ENCODE measurements at places on chromosomes 4 and X.

DNA sequence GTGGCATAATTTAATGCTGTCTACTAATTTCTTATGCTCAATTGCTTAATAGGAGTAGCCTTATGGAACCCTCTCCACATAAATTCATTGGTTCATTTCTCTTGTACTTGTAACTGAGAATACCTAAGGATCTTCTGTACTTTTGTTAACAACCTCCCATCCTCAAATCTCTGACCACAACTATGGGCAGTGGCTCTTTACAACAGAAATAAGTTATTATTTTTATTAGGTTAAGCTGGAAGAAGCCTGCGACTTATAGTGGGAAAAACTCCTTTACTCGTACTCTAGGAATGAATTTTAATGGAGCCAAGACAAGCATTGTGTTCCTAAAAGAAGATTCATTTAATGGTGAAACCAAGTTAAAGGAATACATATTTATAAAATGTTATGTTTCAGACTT lies 337.1 kb upstream of the CTSO start:
- DNase-seq, result peak; percentile 48

DNA sequence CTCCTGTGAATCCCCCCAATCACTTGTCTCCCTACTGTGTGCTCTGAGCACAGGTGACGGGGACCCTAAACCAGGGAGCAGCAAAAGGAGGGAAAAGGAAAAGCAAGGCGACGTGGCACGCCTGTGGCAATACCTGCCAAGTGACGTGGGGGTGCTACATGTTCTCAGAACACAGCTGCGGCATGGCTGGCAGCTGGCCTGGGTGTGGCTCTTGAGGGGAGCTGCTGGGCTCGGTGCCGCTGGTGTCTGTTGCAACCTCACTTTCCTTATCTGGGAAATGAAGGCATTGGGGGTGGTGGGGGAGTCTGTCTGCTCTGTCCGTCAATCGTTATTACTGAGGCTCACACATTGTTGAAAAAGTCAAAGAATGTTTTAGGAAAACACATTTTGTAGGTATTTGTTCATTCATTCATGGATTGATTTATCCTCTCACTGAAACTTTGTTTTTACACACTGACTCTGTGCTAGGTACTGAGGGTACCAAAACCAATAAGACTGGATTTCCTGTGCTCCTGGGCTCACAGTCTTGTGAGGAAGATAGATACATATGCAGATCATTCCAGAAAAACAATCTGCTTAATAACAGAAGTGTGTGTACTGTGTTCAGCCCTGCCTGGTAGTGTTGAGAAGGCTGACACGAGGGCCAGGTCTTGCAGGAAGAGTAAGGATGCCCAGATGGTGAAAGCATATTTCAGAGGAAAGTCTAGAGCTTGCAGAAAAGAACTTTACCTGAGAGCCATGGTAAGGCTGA lies 217.6 kb downstream of the PTTG2 start:
- no peak for DNase-seq

DNA sequence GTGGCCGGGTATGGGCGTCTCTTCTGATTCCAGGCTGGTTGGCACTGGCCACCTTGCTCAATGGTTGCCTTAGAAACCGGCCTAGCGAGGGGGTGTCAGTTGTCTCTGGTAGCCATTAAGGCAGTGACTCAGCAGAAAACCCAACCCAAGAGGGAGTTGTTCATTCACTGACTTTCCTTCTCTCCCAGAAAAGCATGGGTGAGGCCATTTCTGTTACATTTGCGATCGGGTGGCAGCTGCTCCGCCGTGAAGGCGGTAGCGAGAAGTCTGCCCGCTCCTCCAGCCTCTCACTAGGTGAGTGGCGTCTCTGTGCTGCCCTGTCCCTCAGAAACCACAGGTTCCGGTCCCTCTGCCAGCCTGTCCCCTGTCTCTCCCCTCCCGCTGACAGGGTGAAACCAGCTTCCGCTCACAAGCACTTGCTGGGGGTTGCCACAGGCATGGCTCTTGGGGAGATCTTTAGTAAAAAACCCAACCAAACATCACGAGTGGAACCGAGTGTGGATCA lies 17.4 kb downstream of the IRAK1 start:
- peak; percentile 80 for DNase-seq

GRCh38 chrX:124016825-124017224 lies 55.3 kb downstream of the STAG2 start:
- no peak for DNase-seq

- no peak for DNase-seq
Observed at GRCh38 chr4:75702919-75703411, 21.4 kb upstream of the USO1 start.

- no peak for DNase-seq
Observed at GRCh38 chr4:163598489-163598888, 104.0 kb downstream of the TMA16 start.

- no peak for DNase-seq
Observed at GRCh38 chrX:79138658-79139241, 5.7 kb upstream of the GPR174 start.

Data from fibroblast of lung (primary cell).